ENCODE measurements at places on chromosomes 1 and 21.

DNA sequence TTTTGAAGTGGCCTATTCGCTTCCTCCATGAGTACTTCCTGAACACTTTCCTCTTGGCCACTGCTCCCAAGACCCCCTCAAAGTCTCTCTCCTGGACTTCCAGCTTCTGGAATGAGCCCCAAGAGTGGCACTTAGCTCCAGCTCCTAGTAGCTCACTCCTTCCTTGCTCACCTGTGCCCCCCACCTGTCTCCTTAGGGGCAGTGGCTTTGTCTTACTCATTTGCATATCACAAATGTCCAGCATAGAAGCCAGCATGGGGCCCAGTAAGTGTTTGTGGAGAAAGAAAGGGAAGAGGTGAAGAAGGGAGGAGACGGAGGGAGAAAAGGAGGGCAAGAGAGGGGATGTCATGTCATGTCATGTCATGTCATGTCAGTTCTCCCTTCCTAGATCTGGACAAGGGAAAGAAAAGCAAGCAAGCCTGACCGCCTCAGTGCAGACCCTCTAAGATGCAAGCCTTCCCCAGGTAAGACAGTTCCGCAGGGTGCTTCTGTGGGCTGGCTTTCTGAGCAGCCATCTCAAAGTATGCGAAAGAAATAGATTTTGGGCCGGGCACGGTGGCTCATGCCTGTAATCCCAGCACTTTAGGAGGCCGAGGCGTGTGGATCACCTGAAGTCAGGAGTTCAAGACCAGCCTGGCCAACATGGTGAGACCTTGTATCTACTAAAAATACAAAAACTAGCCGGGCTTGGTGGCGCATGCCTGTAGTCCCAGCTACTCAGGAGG, 6.9 kb upstream of the MX1 start:
- DNase-seq, result no peak

DNA sequence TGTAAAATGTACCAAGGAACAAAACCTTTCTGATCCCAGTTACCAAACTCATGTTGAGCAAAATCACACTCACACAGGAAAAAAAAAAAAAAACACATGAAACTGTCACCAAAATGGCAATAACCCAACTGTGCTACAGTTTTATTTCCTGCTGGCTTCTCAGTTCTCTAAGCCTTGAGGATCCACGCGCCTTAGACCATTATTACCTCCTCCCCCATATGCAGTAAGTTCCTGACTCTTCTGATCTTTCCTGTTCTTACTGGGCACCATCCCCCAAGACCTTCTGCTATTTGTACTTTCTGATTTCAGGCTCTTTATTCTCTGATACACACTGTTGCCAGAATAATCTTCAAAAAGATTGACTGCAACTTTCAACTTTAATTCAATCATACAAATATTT, 79.6 kb downstream of the SLC45A1 start:
- no peak for DNase-seq

- no peak for DNase-seq
Observed at GRCh38 chr1:66705110-66705509, 47.1 kb upstream of the DYNLT5 start.

- DNase-seq, result peak; percentile 89
Observed at GRCh38 chr1:219927956-219928790, at the start of gene SLC30A10. Gene SLC30A10 (minus strand): TSS chr1:219928557. CDS start chr1:219928440, 117 bp downstream.

GRCh38 chr1:237613984-237614383, 276.7 kb downstream of the ZP4 start:
- DNase-seq, result peak; percentile 15

GRCh38 chr1:180221462-180221861, 8.6 kb upstream of the LHX4 start:
- no peak for DNase-seq
